ENCODE measurements at places on chromosomes 1 and 21.

GRCh38 chr1:234545517-234546386 is 64.2 kb downstream of the IRF2BP2 start:
- DNase-seq = no peak

DNA sequence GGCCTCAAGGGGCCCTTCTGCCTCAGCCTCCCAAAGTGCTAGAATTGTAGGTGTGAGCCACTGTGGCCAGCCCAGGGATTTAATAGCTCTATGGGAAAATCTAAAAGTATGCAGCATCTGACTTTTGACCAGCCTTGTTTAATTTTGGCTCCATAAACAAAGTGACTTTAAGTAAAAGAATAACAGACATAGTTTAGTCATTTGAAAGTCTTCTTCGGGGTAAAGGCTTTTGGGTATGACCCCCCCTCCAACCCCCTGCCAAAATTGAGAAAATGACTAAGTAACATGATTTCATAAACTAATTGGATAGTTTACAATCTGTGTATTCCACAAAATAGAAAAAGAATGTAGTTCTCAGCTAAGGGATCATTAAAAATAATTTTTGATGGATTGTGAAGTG is 17.0 kb downstream of the GPBP1L1 start:
- no peak for DNase-seq

- DNase-seq = no peak
These were observed 43.7 kb upstream of the PTGFR start for GRCh38 chr1:78447086-78447485.

GRCh38 chr1:92430030-92430429 is 56.7 kb downstream of the GFI1 start:
- no peak for DNase-seq

DNA sequence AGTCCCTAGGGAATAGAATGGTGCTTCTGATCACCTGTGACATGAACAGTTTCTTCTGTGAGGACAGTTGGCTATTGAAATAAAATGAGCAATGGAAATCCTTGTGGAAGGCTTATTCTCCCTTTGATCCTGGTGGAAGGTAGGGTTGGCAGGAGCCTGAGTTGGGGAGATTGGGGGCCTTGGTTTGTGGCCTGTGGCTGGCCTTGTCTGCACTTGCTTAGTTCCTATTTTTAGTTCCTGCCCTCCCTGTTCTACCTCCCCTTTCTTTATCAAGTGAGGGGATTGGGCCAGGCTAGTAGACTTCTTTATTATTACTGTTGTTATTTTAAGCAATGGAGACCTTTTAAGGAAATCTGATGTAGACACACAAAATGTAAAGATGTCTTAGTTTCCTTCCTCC is 8.2 kb downstream of the DMRTB1 start:
- DNase-seq = no peak
